SJCRH30 (cell line): ENCODE measurements at places on chromosomes 3 and 15. TPM values are rescaled to one million over a fixed set of nuclear protein-coding genes. Genes with fewer than 3 reads are reported as not detected.

- H3K36me3 ChIP-seq, result no peaks in the 10 kb centered on the region
- H3K4me3 ChIP-seq, result no peak overlapping the region
- peaks cover 2% of the 10 kb centered on the region; the same call in 1 of the 2 replicates for H3K27me3 ChIP-seq
These were observed 95.7 kb downstream of the OXSM start for GRCh38 chr3:25885544-25885943.

- H3K27me3 ChIP-seq, result no peaks in the 10 kb centered on the region
- H3K4me1 ChIP-seq, result no peaks in the 10 kb centered on the region
- H3K4me3 ChIP-seq, result no peak overlapping the region
These were observed 4.6 kb upstream of the CCK start for GRCh38 chr3:42270561-42270960.

- peaks cover 70% of the 10 kb centered on the region for H3K36me3 ChIP-seq
- H3K4me1 ChIP-seq, result no peaks in the 10 kb centered on the region; the same call in 1 of the 2 replicates
- no peak overlapping the region for H3K27ac ChIP-seq
- no peak overlapping the region for H3K4me3 ChIP-seq
- H3K27me3 ChIP-seq, result no peaks in the 10 kb centered on the region
These were observed 10.2 kb downstream of the EIF2A start for GRCh38 chr3:150556792-150557191.

GRCh38 chr15:99729920-99730319 is 3.3 kb downstream of the LYSMD4 start:
- no peaks in the 10 kb centered on the region for H3K27me3 ChIP-seq
- peak overlapping the region; percentile 19; the same call in 1 of the 2 replicates for H3K4me3 ChIP-seq
- no peaks in the 10 kb centered on the region for H3K36me3 ChIP-seq

GRCh38 chr3:153852355-153852754 is 268.8 kb upstream of the ARHGEF26 start:
- H3K27ac ChIP-seq, result no peak overlapping the region
- H3K27me3 ChIP-seq, result no peaks in the 10 kb centered on the region
- H3K36me3 ChIP-seq, result no peaks in the 10 kb centered on the region
- no peak for DNase-seq
- no peak overlapping the region for H3K4me3 ChIP-seq

- no peaks in the 10 kb centered on the region for H3K27me3 ChIP-seq
- DNase-seq, result no peak
- H3K36me3 ChIP-seq, result no peaks in the 10 kb centered on the region
- H3K27ac ChIP-seq, result no peak overlapping the region
These were observed 221.3 kb upstream of the LYSMD4 start for GRCh38 chr15:99954361-99955180.

DNA sequence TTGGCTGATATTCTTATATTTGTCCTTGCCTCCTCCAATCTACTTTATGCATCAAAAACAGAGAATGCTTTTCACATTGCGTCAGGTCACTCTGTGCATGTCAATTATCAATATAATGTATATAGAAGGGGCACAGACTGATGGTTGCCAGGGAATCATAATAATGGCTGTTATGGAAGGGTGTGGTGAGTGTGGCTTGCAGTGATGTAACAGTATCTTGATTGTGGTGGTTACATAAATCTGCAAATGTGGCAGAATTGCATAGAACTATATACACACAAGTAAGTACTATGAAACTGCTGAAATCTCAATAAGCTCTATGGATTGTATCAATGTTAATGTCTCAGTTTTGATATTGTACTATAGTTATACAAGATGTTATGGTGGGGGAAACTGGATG is 228.6 kb downstream of the TJP1 start:
- H3K4me1 ChIP-seq, result no peaks in the 10 kb centered on the region
- H3K27me3 ChIP-seq, result no peaks in the 10 kb centered on the region
- no peak overlapping the region for H3K27ac ChIP-seq
- no peak overlapping the region for H3K4me3 ChIP-seq

DNA sequence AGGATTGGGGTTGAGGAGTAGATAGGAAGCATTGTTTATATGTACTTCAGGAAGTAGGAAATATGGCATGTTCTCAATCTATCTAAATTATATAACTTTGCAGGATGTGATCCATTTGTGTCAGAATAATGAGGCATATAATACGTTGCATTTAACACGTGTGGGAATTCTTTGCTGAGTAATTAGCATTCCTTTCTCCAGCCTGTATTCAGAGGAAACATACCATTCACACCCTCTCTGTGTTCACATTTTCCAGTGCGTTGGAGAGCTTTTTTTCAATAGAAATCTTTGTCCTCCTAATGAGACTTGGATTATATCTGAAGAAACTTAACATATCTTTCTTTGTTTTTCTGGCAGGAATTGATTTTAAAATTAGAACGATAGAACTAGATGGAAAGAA is 33.0 kb upstream of the APH1B start:
- H3K27me3 ChIP-seq, result no peaks in the 10 kb centered on the region
- H3K27ac ChIP-seq, result no peak overlapping the region
- peaks cover 9% of the 10 kb centered on the region for H3K4me1 ChIP-seq
- DNase-seq, result no peak
- H3K36me3 ChIP-seq, result peaks cover 28% of the 10 kb centered on the region

C3orf22 gene
- total RNA-seq, result not detected in 2 replicates

PBRM1 gene
- 60.0 and 64.2 TPM in 2 replicates for total RNA-seq

RAB6B gene
- 0.58 and 1.4 TPM in 2 replicates for total RNA-seq
